ENCODE measurements at places on chromosomes 5 and 9.

DNA sequence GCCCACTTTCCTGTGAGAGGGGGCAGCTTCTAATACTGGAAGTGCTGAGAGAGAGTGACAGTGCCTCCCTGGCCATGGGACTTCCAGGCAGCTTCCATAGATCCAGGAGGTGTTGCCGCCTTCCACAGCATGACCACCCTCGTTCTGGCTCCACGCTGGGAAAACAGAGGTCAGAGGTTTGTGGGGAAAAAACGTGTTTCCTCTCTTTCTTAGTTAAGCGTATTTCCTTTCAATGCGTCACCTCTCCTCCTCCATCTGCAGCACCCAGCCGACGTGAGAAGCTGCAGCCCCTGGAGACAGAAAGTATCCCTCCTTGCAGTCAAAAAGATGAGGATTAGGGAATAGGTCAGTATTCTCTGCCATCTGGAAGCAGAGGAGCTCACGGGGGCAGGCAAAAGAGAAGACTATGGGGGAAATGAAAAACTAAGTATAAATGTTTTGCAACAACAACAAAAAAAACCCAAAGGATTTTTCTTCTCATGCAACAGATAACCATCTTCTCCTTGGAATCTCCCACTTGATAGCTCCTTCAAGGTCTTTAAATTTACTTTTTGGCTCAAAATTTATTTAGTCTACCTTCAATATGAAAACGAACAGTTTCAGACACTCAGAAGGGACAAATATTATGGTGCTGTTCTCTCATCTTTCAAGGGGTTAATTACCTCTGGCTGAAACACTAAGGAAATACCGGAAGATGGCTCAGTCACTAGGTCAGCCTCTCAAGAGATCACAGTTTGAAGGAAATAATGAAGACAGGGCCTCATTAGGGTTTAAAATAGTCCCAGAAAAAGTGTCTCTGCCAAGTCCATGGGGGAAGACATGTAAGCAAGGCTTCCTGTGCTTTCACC lies 38.0 kb downstream of the MTMR12 start:
- no peak for DNase-seq

GRCh38 chr5:127666043-127666716 lies 17.3 kb downstream of the CTXN3 start:
- DNase-seq: peak; percentile 29

DNA sequence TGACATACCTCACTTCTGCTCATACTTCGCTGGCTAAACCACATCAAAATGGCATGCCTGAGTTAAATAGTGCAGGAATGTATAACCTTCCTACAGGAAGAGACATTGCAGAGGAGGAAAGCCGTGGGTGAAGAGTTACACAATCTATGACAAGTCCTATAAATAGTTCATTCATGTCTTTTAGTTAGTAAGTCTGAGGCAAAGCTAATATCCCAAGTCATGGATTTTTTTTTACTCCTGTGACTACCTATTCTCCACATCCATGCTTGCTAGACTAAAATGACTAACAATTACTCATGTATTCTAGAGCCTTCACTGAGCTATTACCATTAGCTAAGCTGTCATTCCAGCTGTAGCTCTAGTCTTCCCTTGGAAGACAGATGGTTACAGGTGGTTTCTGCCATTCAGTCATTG lies 391.3 kb downstream of the NR2F1-AS1 start:
- no peak for DNase-seq

DNA sequence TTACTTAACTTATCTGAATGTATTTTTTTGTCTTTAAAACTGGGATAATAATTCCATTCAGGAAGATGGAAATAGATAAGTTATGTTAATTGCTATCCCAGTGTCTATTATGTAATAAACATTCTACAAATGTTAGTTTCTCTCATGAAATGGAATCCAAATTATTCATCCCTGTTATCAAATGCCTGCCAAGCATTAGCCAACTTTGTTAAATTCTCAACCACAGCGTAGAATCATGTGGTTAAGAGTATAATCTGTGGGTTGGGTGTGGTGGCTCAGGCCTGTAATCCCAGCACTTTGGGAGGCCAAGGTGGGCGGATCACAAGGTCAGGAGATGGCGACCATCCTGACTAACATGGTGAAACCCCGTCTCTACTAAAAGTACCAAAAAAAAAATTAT lies 912.9 kb upstream of the SEMA6A start:
- no peak for DNase-seq

GRCh38 chr5:119270121-119270565 lies 85.7 kb upstream of the TNFAIP8 start:
- no peak for DNase-seq

DNA sequence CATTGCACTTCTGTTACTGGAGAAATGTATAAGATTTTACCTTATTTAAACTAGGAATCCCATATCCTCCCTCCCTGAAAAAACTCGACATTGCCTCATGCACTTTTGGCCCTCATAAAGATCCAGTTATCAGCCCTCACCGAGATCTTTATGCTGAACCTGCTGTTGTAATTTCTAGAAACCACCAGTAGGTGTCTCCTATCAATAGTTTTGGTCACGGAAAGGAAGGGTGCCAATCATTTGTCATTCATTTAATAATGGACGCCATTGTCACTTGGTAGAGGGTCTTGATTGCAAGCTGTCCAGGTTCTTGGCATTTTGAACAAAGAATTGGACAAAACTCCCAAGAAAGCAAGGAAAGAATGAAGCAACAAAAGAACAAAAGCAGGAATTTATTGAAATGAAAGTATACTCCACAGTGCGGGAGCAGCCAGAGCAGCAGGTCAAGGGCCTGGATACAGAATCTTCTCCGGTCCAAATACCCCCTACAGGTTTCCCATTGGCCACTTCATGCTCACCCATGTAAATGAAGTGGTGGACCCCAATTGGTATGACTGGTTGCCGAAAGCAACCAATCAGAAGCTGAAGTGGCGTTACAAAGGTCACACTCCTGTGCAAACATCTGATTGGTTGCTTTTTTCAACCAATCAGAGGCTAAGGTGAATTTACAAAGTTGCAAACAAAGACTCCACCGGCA lies 524.3 kb downstream of the PSAT1 start:
- DNase-seq: peak; percentile 5

DNA sequence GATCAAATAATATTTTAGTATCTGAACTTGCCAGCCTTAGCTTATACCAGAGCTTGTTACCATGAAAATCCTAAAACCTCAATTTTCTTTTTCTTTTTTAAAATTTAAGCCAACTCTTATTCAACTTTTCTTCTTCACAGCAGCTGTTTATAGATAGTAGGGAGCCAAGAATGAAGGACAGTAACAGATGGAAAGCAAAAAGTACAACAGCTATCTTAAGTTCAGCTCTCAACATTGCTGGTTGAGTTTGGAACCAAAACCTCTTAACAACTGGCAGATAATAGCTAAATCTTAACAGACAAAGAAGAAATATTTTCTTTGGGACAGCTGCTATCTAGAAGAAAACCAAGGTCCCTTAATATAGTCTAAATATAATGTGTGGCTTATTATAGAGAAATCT lies 74.7 kb downstream of the PJA2 start:
- no peak for DNase-seq

DNA sequence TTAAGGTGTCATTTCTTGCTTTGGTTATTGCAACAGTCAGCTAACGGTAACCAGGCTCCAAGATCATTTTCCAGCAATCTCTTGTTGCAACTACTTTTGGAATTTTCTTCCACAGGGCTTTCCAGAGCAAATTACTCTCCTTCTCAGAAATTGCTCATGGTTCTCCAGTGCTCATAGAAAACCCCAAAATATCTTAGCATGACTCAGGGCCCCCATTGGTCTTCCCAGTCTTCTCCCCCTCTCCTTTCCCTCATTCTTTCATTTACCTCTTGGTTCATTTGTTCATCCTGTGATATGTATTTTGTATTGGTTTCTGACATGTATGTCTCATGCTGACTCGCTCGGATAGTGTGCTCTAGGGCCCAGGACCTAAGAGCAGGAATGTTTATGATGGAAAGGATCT lies 35.6 kb downstream of the WWC1 start:
- DNase-seq: no peak

- DNase-seq: no peak
These were observed 143.2 kb upstream of the PCA3 start for GRCh38 chr9:76620996-76621395.

DNA sequence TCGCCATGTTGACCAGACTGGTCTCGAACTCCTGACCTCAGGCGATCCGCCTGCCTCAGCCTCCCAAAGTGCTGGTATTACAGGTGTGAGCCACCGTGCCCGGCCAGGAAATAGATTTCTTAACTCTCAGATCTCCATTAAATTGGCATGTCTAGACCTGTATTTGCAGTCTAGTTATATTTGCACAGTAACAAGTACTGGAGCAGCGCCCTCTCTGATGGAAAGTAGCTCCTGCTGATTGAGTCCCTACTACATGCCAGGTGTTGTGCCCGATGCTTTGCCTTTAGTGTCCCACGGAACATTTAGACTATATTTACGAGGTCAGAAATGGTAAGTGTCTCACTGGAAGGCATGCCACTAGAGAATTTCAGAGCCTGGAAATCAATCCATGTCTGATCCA lies 15.8 kb upstream of the TMED9 start:
- DNase-seq: no peak

DNA sequence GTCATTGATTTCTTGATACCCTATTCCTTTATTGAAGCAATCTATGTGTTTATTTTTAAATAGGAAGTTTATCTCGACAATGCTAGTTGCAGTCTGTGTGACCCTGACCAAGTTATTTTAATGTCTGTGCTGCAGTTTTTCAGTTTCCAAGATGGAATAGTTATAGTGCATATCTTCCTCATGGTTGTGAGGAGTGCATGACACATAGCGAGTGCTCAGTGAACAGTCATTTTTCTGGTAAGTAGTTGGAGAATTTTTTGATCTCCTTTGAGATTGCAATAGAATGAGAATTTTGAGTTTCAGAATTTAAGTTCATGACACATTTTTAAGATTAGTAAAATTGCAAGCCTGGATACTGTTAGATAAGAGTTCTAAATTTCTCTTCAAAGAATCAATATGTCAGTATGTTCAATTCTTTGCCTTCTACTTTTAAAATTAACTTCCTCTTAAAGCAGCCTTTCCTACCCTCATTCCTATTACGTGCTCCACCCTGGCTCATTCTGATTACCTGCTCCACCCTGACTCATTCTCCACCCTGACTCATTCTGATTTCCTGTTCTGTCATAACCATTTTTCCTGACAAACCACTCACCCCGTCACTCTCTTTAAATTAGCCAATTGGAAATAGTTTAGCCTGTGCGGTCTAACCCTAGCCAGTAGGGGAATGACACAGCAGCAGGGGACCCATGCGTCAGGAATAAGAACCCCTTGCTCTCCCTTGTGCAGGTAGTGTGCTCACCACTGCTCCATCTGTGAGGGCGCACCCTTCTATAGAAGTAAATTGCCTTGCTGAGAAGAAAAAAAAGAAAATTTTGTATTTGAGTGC lies 30.7 kb downstream of the SPIN1 start:
- no peak for DNase-seq

GRCh38 chr9:136008693-136008997 lies 47.5 kb upstream of the UBAC1 start:
- no peak for DNase-seq
